Transverse colon (tissue), 4 donors: ENCODE measurements at places on chromosomes 3 and 15. TPM values are rescaled to one million over a fixed set of nuclear protein-coding genes. Genes with fewer than 3 reads are reported as not detected.

DNA sequence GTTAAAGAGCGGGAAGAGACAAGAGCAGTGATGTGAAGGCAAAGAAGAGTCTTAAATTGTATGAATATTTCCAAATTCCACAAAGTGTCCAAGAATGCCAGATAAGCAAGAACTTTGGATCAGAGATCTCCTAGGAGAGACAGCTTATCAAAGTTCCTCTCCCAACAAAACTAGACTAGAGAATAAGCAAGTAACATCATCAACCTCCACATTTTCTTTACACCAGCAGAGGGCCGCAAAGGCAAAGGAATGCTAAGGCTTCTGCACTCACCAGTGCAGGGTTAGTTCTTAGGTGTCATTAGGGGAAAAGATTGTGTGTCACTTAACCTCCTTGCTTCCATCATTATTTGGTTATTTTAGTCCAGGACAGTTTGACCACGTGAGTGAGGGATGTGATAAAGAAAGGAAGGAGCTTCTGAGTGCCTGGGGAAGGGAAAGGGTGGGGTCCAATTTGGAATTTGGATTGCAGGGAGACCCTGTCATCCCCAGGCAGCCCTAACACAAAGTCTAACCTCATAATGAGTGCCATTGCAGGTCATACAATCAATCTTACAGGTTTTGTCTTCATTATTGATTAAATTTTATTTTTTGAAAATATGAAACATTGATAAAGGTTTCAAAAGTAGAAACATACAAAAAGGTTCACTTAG is 7.5 kb upstream of the CMTM6 start:
- DNase-seq, result peak; percentile 67

GRCh38 chr3:2568929-2569328 is 470.3 kb downstream of the CNTN4 start:
- DNase-seq, result no peak

GRCh38 chr3:143672396-143673165 is 175.7 kb downstream of the SLC9A9 start:
- no peak for DNase-seq

The FGF12 gene
- 0.32 TPM for total RNA-seq

DNA sequence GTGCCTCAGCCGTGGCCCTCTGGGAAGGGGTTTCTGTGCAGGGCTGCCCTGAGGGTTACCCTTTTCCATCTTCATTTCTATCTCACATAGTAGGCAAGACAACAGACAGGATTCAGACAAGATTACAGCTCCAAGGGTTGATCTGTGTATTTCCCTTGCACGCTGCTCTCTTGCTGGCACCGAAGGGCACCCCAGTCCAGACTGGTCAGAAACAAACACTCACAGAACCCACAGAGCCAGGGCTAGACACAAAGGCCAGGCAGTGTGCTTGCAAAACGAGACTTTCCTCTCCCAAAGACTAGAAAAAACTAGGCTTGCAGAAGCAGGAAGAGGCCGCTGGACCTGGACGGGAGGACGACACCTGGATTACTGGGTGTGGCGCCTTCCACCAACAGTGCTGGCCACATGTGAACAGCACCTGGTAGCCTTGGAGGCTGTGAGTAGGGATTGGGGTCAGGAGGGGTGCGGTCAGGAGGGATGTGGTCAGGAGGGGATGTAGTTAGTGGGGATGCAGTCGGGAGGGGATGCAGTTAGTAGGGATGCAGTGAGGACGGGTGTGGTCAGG is 96.8 kb downstream of the BDH1 start:
- peak; percentile 61 for DNase-seq

DNA sequence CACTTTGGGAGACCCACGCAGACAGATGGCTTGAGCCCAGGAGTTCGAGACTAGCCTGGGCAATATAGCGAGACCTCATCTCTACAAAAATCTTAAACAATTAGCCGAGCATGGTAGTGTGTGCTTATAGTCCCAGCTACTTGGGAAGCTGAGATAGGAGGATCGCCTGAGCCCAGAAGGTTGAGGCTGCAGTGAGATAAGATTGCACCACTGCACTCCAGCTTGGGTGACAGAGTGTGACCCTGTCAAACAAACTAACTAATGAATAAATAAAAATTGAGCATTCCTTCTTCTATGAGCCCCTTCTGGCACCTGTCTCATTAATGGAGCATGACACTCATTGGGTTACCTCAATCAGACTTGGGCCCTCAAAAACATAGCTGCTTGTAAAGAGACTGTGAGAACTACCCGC is 7.5 kb downstream of the ZDHHC3 start:
- no peak for DNase-seq

GRCh38 chr3:34077417-34078195 is 279.2 kb downstream of the PDCD6IP start:
- no peak for DNase-seq
